ENCODE measurements at places on chromosomes 2 and 18.

DNA sequence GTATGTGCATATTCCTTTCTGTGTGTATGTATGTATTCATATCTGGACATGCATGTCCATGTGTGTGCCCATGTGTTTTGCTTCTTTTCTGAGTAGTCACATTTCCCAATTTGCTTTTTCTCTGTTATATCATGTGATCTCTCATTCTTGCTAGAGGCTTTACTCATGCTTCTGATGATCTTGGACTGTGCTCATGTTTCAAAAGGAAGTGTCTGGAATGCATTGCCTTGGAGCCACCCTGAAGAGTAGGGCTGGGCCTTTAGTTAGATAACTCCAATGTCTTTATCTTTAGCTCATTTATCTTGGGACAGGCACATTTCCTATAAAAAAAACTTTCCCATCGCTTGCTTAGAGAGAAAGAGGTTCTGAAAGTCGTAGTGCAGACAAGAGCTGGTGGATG, 859.2 kb downstream of the CNTNAP5 start:
- no peak for DNase-seq

- no peak for DNase-seq
Observed at GRCh38 chr18:24271381-24272228, 126.0 kb downstream of the OSBPL1A start.

DNA sequence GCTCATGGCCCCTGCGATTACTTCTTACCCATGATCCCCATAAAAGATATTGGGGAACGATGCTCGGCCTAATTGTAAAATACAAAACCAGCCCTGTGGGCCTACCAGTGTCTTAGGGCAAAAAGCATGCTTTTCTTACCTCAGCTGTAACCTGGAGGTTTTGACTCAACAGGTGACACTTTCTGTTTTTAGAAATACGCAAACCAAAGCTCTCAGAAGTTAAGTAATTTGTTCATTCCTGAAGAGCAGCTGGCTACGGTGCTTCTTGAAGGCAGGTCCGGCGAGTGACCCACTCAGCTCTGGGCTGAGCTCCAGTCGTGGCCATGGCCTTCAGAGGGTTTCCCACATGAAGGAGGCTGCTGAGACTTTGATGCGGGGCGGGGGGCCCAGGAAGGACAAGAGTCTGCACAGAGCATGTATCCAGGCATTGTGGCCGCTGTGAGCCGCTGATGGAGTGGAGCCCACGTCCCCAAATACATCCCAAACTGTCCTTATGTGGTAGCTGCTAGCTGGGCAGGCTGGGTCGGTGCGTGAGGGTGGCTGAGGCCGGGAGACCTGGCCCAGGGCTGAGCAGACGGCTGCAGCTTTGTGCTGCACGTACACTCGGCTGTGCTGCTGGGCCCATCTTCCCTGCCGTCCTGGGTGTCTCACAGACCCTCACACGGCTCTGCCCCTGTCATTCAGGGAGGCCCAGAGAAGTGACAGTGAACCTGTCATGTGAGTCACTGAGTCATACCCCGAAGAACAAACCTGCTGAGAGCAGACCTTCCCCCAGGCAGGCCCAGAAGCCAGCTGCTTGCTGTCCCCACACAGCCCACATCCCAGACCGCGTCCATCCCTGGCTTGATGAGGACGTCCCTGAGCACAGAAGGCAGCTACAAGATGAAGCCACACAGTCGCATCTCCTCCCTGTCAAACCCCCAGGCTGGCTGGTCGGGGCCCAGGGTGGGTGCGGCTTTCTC, 34.1 kb downstream of the ITGB1BP1 start:
- DNase-seq = no peak

- no peak for DNase-seq
Observed at GRCh38 chr2:7348761-7349160, 431.5 kb downstream of the RNF144A start.

DNA sequence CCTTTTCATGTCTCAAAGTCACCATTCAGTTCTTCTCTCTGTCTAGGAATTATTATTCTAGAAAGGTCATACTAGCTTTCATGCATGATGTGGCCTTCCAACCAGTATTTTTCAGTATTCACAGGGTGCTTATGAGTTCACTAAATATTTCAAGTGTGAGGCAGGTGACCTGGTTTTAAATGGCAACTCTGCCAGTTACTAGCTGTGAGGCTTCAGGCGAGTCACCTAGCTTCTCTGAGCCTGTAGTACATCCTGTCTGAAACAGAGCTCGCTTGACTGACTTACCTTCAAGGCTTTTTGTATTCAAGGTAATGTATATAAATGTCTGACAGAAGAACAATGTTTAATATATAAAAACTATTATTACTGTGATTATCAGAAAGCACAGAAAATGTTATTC, 19.4 kb upstream of the ACVR1 start:
- DNase-seq = no peak

- DNase-seq = no peak
Observed at GRCh38 chr2:237744613-237745249, 53.8 kb upstream of the RBM44 start.

DNA sequence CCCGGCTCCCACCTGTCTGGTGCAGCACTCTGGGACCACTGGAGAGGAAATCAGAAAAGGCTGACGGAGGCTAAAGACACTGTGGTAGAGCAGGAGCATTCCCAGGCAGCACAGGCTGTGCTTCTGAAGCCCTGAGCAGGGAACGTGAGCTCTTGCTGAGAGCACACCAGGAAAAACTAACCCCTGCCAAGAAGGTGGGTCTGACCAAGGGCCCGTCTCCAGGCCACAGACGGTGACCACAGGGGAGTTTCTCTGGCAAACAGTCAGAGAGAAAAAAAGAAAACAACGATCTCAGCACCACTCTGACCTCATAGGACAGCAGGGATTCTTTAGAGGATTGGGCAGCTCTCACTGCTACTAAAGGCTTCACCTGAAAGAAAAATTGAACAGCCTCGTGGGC, 201.4 kb downstream of the AFF3 start:
- no peak for DNase-seq

- peak; percentile 45 for DNase-seq
Observed at GRCh38 chr2:111698743-111699554, 185.0 kb downstream of the ANAPC1 start.
